Lower lobe of right lung (tissue), 2 donors: ENCODE measurements at places on chromosomes 4 and X. TPM values are rescaled to one million over a fixed set of nuclear protein-coding genes. Genes with fewer than 3 reads are reported as not detected.

- no peak for DNase-seq
Observed at GRCh38 chrX:88660836-88661235, 86.2 kb upstream of the CPXCR1 start.

DNA sequence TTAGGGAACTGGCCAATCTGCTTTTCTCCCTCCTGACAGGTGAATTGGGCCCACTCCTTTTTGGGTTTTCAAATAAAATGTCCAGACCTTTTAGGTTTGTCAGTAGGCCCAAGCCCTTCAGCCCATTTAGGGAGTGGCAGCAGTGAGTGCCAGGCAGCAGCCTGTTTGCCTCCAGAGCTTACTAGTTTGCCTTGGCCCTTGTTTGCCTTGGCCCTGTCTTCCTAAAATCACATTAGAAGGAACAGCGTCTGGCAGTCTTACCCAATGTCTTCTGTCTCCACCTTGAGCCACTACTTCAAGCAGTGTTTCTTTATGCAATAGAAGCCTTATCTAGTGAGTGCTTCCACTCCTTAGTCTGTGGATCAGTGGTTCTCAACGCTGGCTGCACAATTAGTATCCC is 117.1 kb downstream of the TMEM164 start:
- DNase-seq = peak; percentile 49

- no peak for DNase-seq
Observed at GRCh38 chr4:3317656-3318211, 24.9 kb downstream of the RGS12 start.

Gene SATL1
- not detected for total RNA-seq

Gene DMP1
- not detected for total RNA-seq

DNA sequence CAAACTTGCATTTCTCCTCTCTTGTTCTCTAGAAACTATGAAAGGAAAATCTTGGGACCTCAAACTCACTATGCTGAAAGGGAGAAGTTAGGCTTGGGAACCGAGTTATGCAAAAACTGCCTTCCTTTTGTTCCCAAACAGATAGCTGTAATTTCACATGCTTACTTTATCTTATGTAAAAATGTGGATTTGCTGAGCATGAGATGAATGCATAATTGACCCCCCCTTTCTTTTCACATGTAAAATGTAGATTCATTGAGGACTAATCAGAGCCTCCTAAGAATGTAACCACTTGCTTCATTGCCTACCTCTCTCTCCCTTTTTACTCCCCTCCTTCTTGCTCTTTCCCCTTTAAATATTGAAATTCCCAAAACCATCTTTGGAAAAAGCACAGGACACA is 18.0 kb downstream of the TBC1D9 start:
- DNase-seq = no peak

- no peak for DNase-seq
Observed at GRCh38 chrX:65588795-65589194, 54.2 kb upstream of the LAS1L start.

Gene TCEANC
- total RNA-seq = 8.4 TPM

Gene TCEAL7
- total RNA-seq = 3.2 TPM

DNA sequence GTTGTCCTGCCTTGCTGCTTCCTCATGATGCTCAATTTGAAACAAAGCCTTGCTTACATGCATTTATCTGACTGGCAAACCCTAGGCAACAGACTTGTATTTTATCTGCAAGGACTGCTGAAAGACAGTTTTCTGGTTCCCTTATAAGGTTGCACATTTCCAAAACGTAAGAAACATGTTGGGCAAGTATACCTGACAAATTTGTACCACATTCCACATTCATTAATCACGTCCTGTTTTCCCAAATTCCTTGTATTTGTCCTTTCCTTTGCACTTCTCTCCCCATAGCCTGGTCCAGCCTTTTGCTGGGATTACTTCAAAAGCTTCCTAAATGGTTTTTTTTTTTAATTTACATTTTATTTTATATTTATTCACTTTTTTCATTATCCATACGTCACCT is 310.1 kb downstream of the PPP3CA start:
- DNase-seq = no peak

GRCh38 chr4:139789096-139789654 is 123.6 kb downstream of the MGST2 start:
- DNase-seq = no peak

- DNase-seq = no peak
Observed at GRCh38 chr4:81839347-81840042, 367.8 kb upstream of the RASGEF1B start.

Gene RIPPLY1
- not detected for total RNA-seq

Gene GPM6B
- total RNA-seq = 21.6 TPM

Gene GAGE13
- not detected for total RNA-seq

DNA sequence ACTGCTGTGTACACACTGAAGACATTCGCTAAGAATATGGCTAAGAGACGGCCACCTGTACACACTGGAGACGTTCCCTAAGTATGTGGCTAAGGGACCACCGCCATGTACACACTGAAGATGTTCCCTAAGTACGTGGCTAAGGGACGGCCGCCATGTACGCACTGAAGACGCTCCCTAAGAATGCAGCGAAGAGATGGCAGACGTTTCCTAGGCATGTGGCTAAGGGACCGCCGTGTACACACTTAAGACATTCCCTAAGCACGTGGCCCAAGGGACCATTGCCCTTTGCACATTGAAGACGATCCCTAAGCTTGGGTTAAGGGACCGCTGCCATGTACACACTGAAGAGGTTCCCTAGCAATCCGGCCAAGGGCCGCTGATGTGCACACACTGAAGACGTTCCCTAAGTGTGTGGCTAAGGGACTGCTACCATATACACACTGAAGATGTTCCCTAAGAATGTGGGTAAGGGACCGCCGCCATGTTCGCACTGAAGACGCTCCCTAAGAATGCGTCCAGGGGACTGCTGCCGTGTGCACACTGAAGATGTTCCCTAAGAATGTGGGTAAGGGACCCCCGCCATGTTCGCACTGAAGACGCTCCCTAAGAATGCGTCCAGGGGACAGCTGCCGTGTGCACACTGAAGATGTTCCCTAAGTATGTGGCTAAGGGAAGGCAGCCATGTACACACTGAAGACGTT is 36.7 kb downstream of the DHRSX start:
- peak; percentile 14 for DNase-seq

Gene DAPP1
- 15.1 TPM for total RNA-seq

Gene NAA11
- total RNA-seq = not detected

Gene SPIN3
- 12.2 TPM for total RNA-seq

GRCh38 chr4:38146383-38146782 is 186.2 kb downstream of the PTTG2 start:
- DNase-seq = no peak

- DNase-seq = no peak
Observed at GRCh38 chrX:136030303-136031191, 45.3 kb downstream of the SLC9A6 start.

GRCh38 chr4:159455675-159456237 is 352.9 kb downstream of the RAPGEF2 start:
- no peak for DNase-seq

- no peak for DNase-seq
Observed at GRCh38 chr4:24971192-24971591, 58.4 kb upstream of the CCDC149 start.

GRCh38 chrX:97854086-97854485 is 970.4 kb downstream of the RPA4 start:
- DNase-seq = no peak

Gene MAGED4
- total RNA-seq = 3.2 TPM

DNA sequence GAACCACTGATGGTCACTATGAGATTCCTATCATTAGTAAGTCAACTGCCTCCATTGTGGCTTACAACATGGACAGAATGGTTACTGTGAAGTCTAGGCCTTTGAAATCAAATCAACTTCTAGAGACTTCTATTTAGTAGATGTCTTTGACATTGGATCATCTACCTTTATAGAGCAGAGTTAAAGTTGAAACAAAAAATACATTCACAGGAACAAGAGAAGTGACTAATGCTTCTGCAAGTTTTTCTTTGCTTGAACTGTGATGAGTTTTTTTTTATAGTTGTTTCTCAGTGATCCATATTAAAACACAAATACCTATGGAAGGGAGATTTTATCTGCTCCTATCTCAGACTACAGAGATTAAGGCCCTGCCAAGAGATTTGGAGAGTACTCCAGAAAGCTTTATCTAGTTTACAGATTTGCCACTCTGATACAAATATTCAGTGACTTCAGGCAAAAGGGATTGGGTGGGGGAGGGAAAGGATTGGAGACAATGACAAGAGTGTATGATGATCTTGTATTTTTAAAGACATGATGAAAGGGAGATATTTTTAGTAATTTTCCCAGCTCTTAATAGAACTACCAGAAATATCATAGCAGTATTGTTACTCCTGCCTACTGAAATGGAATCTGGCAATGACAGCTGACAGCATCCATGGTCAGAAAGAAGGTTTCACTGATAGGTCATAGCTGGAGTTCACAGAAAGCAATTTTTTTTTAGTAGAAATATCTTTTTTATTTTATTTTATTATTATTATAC is 16.0 kb upstream of the EPGN start:
- DNase-seq = no peak

Gene SEC24B
- total RNA-seq = 35.0 TPM

DNA sequence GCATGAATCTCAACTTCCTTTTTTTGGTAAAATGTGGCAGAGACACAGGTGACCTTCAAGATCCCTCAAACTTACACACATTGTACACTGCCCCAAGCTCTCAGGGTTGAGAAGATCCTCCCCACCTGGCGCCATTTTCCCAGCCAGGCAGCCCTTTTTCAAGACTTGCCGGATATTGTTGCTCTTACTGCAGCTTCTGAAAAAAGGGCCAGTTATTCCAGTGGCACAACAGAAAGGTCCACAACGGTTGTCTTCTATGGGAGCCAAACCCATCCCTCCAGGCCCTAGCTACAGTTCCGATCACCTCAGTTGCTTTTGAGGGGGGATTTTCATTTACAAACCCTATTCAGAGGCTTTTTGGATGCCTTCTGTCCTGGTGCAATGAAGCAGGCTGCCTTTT is 101.1 kb downstream of the CHIC2 start:
- DNase-seq = no peak

- no peak for DNase-seq
Observed at GRCh38 chrX:147179625-147180024, 365.1 kb upstream of the CXorf51A start.

Gene CXorf65
- total RNA-seq = not detected

DNA sequence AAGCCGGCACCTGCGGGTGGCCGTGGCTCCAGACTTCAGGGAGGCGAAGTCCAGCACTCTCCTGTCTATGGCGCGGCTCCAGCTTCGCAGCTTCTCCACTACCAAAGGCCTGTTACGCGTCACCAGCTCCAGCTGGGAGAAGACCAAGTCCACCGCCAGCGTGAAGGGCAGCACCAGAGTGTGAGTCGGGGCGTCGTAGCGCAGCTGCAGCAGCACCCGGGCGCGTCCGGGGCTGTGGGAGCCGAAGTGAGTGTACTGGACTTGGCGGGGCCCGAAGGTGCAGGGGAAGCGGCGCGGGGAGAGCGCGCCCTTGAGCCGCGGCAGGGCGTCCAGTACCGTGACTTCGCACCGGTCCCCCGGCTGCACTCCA is 444 bp downstream of the FREM3 start:
- DNase-seq = no peak

- no peak for DNase-seq
Observed at GRCh38 chr4:100889401-100889800, 371.6 kb upstream of the EMCN start.

- no peak for DNase-seq
Observed at GRCh38 chr4:99234331-99235010, 15.4 kb upstream of the ADH6 start.

GRCh38 chr4:118730683-118731082 is 45.5 kb downstream of the METTL14 start:
- DNase-seq = no peak

DNA sequence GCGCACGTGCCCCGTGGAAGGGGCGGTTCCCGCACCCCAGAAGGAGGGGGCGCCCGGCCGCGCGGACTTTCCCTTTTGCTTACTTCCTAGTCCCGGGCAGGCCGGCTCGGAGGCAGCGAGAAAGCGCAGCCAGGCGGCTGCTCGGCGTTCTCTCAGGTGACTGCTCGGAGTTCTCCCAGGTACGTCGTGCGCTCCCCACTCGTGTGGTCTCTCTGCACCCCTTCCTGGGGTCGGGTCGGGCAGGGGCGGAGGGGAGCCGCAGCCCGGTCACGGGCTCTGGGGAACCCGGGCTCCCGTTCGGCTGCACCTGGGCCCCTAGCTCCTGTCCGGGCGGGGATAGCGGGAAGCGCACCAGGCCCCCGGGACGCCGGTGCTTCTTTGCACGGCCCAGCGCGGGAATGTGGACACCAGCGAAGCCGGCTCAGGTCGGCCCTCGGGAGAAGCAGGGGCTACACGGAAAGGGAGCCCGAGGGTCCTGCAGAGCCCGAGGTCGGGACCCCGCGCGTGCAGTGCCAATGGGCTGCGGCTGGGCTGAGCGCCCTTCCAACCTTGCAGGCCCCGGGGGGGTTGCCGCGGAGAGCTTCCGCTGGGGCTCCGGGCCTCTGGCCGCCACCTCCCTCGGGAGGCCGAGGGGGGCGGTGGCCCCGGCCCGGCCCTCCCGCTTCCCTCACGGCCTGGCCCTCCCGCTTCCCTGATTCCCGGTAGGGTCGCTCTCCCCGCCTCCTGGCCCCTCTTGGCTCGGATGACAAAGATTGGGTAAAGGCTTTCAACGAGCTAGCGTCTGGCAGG is at the start of gene TLR2:
Gene TLR2, plus strand, starts transcription at position 99 of the 789 bp plus-strand sequence. CDS start 18,628 bp downstream, outside the sequence.
- DNase-seq = peak; percentile 93

- DNase-seq = no peak
Observed at GRCh38 chrX:96756491-96756890, 71.8 kb downstream of the DIAPH2 start.

Gene SRPK3
- total RNA-seq = not detected

GRCh38 chrX:13894888-13895565 is 78.1 kb upstream of the GPM6B start:
- no peak for DNase-seq

Gene BBS12
- total RNA-seq = 3.9 TPM

DNA sequence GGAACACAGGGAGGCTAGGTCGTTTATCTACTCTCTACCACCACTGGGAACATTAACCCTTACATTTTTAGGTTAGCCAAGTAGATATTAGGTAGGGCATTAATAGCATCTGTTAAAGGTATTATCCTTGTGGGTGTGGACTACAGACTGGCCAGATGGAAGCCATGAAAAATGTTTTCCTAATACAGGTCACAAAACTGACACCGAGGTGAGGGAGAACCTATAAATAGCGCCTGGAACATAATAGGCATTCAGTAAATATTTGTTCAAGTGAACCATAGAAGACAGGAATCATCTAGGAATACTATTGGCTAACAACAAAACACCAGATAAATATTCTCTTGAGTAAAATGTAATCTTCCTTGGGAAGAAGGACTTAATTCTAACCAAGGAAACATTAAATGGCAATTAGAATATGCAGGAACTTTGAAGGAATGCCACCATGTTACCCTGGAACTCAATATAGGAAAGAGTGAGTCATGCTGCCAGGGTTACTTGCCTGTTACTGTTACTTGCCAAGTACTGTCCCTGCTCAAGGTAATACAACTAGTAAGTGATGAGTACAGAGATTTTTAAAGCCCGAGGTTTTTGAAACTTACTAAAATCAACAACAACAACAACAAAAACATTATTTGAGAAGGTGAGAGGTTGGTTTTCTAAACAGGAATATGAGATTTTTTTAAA is 79.0 kb downstream of the SOX3 start:
- no peak for DNase-seq

Gene CD38
- 8.5 TPM for total RNA-seq

Gene NXF3
- 13.5 TPM for total RNA-seq

Gene UGT2B11
- not detected for total RNA-seq
